ENCODE measurements at places on chromosomes 6 and 20. TPM values are rescaled to one million over a fixed set of nuclear protein-coding genes. Genes with fewer than 3 reads are reported as not detected.

Gene HDAC2
- total RNA-seq, result 68.4 TPM

Gene GNRH2
- 0.75 TPM for total RNA-seq

Gene CRISP2
- total RNA-seq, result not detected

Gene SPATA2
- total RNA-seq, result 9.4 TPM

Gene PGC
- total RNA-seq, result not detected

Gene WFDC10B
- total RNA-seq, result not detected

Gene DOK5
- not detected for total RNA-seq

Gene SFTA2
- total RNA-seq, result not detected

Gene RHAG
- total RNA-seq, result not detected

Gene DCDC2
- total RNA-seq, result not detected

Gene PPARD
- total RNA-seq, result 21.4 TPM

Gene GRIK2
- 0.11 TPM for total RNA-seq

Measured in activated B cell treated with CpG ODN at 0.5 μM for 24 hours (primary cell).